Activated CD4-positive, alpha-beta T cell treated with anti-CD3 and anti-CD28 coated beads, Interleukin-2, amount 10 ng/mL, durations not matched to agents 24 days and 14 days (primary cell): ENCODE measurements at places on chromosomes 7 and 10. TPM values are rescaled to one million over a fixed set of nuclear protein-coding genes. Genes with fewer than 3 reads are reported as not detected.

Gene MTERF1
- 19.5 and 20.9 TPM in 2 replicates for total RNA-seq

GRCh38 chr7:23593706-23594105 lies 3.5 kb upstream of the CCDC126 start:
- H3K36me3 ChIP-seq: peaks cover 1% of the 10 kb centered on the region
- no peak overlapping the region for H3K4me3 ChIP-seq
- H3K27me3 ChIP-seq: peaks cover 2% of the 10 kb centered on the region

Gene RTKN2
- total RNA-seq: 2.7 and 3.4 TPM in 2 replicates

GRCh38 chr10:130513686-130514476 lies 377.7 kb downstream of the GLRX3 start:
- no peaks in the 10 kb centered on the region for H3K4me1 ChIP-seq
- H3K27ac ChIP-seq: no peak overlapping the region
- no peak for DNase-seq

Gene STOX1
- total RNA-seq: 0.76 and 0.82 TPM in 2 replicates
